Trophoblast cell (in vitro differentiated cells and primary cell): ENCODE measurements at places on chromosomes 1 and 21.

- H3K4me1 ChIP-seq, result no peaks in the 10 kb centered on the region
- peak; percentile 1 for DNase-seq
- H3K27ac ChIP-seq, result no peak overlapping the region
- H3K36me3 ChIP-seq, result no peaks in the 10 kb centered on the region
Observed at GRCh38 chr21:20882462-20883407, 115.5 kb upstream of the NCAM2 start.

DNA sequence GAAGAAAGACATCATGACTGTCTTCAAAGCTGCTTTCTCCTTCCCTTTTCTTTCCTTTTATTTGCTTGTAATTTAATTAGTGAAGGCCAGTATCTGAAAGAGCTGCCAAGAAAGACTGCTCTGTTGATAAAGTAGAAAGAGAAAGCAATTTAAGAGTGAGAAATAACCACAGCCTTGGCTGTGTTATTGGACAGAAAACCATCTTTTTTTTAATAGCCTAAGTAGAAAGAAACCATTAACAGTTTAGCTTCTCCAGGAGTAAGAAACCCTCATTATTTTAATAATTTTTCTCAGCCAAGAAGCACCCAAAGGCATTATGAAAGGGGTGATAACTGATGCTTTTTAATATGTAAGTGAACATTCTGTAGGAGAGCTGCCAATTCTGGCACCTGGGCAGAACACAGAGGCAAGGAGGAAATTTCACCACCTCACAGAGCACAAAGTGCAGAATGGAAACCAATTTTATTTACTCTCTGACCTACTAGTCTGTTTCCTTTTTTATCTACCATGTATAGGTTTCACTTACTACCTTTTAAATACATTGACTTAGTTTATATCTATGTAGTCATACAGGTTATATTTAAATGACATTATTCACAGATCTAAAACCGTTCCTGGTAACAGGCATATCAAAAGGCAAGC lies 703.2 kb downstream of the MRPL39 start:
- H3K4me1 ChIP-seq, result no peaks in the 10 kb centered on the region
- no peak overlapping the region for H3K4me3 ChIP-seq
- H3K27me3 ChIP-seq, result no peaks in the 10 kb centered on the region
- DNase-seq, result no peak
- no peak overlapping the region for H3K27ac ChIP-seq

- peak overlapping the region; percentile 54 for H3K27ac ChIP-seq
- no peak overlapping the region for H3K4me3 ChIP-seq
- DNase-seq, result peak; percentile 60
- peaks cover 25% of the 10 kb centered on the region for H3K36me3 ChIP-seq
- no peaks in the 10 kb centered on the region for H3K27me3 ChIP-seq
- peaks cover 35% of the 10 kb centered on the region for H3K4me1 ChIP-seq
Observed at GRCh38 chr1:156677616-156678596, 699 bp upstream of the NES start.

DNA sequence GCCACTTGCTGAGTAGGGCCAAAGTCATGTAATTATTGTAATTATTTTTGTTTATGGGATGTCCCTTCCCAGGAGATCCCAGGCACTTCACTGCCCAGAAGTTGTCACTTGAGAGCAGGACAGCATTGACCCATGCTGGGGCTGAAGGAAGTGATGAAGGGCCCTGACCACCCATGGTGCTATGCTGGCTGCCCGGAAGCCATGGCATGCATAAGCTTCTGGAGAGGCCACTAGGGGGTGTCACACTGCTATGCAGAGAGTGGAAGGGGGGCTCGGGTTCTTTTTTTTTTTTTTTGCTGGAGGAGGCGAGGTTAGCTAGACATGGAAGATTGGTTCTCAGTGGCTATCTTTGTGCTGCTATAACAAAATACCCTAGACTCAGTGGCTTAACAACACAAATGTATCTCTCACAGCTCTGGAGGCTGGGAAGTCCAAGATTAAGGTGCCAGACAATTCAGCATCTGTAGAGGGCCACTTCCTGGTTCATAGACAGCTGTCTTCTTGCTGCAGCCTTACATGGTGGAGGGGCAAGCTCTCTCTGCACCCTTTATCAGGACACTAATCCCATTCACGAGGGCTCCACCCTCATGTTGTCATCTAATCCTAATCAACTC lies 84.9 kb downstream of the CNIH3 start:
- no peak overlapping the region for H3K27ac ChIP-seq
- H3K36me3 ChIP-seq, result no peaks in the 10 kb centered on the region
- H3K27me3 ChIP-seq, result no peaks in the 10 kb centered on the region
- DNase-seq, result no peak
- no peaks in the 10 kb centered on the region for H3K4me1 ChIP-seq

GRCh38 chr1:201011616-201012015 lies 11.9 kb downstream of the KIF21B start:
- no peak overlapping the region for H3K27ac ChIP-seq
- no peaks in the 10 kb centered on the region for H3K27me3 ChIP-seq
- no peaks in the 10 kb centered on the region for H3K36me3 ChIP-seq
- no peak overlapping the region for H3K4me3 ChIP-seq

DNA sequence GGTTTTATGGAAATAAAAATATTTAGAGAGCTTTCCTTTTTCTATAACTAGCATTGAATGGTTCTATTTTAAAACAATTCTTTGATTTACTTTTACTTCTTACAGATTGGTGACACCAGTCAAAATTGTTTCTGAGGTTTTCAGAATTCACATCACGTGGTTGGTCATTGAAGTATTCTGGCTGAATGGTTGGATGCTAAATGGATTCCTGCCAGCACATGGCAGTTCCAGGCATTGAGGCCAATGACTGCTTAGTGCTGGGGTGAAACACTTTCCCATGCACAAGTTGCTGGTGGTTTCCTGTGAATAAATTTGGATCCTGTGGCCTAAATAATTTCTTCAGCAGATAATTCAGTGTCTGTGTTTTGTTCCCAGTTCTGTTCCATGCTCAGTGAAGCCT lies 20.6 kb downstream of the NCAM2 start:
- H3K4me3 ChIP-seq, result no peak overlapping the region
- H3K36me3 ChIP-seq, result no peaks in the 10 kb centered on the region

DNA sequence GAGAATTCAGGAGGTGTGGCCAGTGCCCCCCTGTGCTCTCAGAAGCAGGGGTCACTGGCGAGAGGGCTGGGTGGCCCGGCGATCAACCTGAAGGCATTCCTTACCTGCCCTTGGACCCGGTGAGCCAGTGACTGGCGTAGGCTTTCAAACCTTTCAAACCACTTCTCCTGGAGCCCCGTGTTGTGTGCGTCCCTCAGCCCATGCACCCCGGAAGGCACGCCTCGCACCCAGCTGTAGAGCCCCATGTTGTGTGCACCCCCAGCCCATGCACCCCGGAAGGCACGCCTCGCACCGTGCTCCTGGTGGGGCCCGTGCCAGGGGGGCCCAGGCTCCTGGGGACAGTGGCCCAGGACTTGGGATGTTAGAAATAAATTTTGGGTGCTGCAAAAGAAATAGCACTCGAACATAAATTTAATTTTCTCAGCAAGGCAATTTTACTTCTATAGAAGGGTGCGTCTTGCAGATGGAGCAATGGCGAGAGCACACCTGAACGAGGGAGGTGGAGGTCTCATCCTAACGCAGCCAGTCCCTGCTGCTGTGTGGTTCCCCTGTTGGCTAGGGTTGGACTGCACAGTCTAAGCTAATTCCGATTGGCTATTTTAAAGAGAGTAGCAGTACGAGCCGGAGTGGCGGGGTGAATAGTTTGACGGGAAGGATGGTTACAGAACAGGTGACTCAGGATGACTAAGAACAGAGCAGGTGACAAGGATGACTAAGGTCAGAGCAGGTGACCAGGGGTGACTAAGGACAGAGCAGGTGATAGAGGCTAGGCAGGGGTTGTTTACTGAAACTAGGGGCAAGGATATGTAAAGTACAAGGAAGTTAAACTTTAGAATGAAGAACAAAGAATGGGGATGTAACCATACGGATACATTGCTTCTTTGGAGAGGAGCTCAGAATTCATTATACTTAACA lies 47.4 kb downstream of the PRKCZ start:
- peak; percentile 86 for DNase-seq
- H3K27ac ChIP-seq, result no peak overlapping the region
- peaks cover 18% of the 10 kb centered on the region for H3K36me3 ChIP-seq

DNA sequence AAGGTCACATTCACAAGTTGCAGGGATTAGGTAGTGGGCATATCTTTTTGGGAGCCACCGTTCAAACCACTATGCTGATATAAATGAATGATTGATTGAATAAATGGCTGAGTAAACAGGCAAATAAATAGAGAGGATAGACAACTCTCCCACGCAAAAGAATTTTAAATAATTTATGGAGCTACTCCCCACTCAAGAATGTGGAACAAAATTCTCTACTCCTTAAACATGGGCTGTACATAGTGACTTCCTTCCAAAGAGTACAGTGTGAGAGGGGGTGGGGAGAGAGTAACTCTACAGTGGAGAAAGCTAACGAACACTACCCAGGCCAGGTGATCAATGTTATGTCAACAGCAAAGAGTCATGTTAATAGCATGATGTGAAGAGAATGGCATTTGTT lies 40.7 kb downstream of the KRTAP19-8 start:
- no peaks in the 10 kb centered on the region for H3K4me1 ChIP-seq
- H3K27me3 ChIP-seq, result no peaks in the 10 kb centered on the region
- no peak overlapping the region for H3K27ac ChIP-seq
- DNase-seq, result no peak
- no peaks in the 10 kb centered on the region for H3K36me3 ChIP-seq

DNA sequence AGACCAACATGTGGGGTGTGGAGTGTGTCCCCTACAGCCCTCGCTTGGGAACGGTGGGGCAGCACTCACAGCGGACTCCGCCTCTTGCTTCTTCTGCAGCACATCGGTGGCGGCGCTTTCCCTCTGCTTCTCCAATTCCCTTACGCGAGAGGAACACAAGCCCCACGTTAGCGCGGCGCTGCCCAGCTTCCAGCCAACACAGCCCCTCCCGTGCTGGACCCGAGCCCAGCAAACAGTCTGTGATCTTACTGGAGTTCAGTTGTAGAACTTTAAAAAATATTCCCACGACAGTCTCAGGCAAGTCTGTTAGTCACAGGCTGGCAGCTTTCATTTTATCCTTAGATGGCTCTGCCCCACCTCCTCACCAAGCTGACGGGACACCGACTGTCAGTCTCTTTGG lies 13.6 kb downstream of the THAP3 start:
- no peaks in the 10 kb centered on the region for H3K27me3 ChIP-seq
- no peak overlapping the region for H3K4me3 ChIP-seq
- H3K27ac ChIP-seq, result no peak overlapping the region
- H3K36me3 ChIP-seq, result peaks cover 63% of the 10 kb centered on the region
- DNase-seq, result no peak

DNA sequence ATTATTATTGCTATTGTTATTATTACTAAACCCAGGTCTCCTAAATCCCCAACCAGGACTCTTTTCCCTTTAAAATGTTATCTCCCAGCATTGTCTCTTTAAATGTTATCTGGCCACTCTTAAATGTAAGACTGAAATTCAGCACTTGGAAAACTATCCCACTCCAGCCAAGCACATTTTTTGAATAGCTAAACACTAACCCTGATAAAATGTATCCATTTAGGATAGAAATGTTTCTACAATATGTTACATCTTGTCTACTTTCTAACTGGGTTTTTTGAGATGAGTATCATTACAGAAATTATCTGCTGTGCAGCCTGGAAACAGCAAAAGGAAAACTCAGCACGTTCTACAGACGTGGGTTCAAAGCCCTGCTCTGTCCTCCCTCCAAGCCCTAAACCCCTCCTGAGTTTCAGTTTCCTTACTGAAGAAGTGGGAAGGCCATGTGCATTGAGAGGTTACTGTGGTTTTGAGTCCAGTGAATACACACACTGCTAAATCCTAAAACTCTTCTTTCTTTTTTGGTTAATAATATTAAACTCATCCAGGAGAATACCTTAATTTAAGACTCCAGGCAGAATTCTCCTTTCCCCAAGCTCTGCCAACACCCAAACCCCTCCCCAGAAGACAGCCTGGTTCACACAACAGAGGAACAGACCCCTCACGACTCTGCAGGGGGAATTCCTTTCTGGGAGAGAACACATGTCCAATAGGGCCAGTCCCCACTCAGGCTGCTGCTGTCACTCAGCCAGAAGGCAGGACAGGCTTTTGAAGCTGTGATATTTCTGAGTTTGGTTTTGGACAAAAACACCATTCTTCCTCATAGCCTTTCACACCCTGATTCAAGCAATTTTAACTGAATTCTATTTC lies 41.9 kb downstream of the HIVEP3 start:
- H3K27ac ChIP-seq, result peak overlapping the region; percentile 17
- no peak for DNase-seq
- H3K4me1 ChIP-seq, result peaks cover 10% of the 10 kb centered on the region
- no peaks in the 10 kb centered on the region for H3K27me3 ChIP-seq
- no peak overlapping the region for H3K4me3 ChIP-seq

GRCh38 chr1:180221462-180221861 lies 8.6 kb upstream of the LHX4 start:
- H3K36me3 ChIP-seq, result no peaks in the 10 kb centered on the region
- no peaks in the 10 kb centered on the region for H3K27me3 ChIP-seq
- H3K4me3 ChIP-seq, result no peak overlapping the region
- H3K4me1 ChIP-seq, result no peaks in the 10 kb centered on the region

DNA sequence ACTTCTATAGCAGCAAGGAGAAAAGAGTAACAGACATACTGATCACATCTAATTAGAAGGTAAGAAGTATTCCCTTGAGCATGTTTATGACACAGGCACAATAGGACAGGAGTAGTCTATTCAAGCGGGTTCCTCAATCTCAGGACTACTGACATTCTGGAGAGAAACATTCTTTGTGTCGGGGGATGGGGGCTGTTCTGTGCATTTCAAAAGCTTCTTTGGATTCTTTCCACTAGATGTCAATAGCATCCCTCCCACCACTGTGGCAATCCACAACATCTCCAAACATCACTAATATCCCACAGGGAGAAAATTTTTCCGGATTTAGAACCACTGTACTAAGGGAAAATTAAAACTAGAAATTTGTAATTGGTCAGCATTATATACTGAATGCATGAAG lies 56.9 kb downstream of the ADAMTS5 start:
- H3K27ac ChIP-seq, result no peak overlapping the region
- H3K36me3 ChIP-seq, result no peaks in the 10 kb centered on the region
- peak; percentile 14 for DNase-seq
- no peak overlapping the region for H3K4me3 ChIP-seq
- H3K4me1 ChIP-seq, result peaks cover 2% of the 10 kb centered on the region
